ENCODE measurements at places on chromosomes 7 and 10. TPM values are rescaled to one million over a fixed set of nuclear protein-coding genes. Genes with fewer than 3 reads are reported as not detected.

DNA sequence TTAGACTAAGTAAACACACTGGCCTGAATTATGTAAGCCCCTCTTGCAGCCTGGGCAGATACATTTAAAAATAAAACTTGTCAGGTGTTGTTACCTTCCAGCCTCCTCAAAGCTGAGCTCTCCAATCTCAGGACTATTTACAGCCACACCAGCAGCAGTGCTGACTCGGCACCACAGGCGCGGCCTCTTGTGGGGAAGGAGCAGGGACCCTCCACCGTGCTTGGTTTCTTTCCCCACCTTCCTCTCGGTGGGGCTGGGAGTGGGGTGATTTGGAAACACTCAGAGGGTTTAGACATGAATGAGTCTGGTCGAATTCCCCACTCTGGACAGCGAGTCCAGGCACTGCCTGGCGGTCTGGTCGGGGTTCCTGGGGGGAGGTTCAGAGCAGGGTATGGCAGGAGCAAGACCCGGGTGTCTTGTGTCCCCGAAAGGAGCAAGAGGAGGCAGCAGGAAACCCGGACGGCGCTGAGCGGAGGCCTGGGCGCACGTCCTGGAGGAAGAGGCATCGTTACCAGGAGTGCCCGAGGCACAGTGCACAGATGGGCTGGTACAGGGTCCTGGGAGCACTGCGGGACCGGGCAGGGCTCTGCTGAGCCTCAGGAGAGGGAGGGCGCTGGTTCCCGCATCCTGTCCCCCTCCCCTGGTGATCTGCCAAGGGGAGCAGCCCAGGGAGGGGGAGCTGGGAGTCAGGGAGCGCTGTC, 29.2 kb upstream of the CFAP46 start:
- no peak for DNase-seq

Gene OR2A12
- not detected for polyA plus RNA-seq

DNA sequence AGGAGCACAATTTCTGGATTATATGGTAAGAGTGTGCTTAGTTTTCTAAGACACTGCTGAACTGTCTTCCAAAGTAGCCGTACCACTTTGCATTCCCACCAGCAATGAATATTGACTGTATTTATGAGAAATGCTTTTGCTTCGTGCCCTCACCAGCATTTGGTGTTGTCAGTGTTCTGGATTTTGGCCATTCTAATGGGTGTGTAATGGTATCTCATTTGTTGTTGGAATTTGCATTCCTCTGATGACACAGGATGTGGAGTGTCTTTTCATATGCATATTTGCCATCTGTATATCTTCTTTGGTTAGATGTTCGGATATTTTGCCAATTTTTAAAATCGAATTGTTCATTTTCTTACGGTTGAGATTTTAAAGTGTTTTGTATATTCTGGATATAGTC, 558.5 kb upstream of the FZD8 start:
- no peak for DNase-seq

DNA sequence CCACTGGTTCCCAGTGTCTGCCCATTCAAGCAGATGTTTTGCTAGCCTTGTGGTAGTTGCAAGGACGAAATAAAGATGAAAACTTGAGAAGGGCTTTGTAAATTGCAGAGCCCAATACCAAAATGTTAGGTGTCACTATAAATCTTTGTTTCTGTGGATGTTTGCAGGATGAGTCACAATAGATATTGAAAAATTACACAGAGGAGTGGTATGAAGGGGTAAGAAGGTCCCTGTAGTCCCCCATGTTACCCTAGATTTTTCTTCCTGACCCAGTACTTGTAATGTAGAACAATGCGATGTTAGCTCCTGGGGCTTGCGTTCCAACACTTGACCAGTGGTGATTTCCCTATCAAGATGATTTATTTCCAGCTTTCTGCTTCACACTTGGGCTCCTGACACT, 102.6 kb upstream of the LYZL1 start:
- DNase-seq = no peak

GRCh38 chr7:142548978-142549377, 200.3 kb upstream of the PRSS1 start:
- DNase-seq = no peak

Gene FEZF1
- not detected for polyA plus RNA-seq

Gene COL17A1
- 9.3 TPM for polyA plus RNA-seq

DNA sequence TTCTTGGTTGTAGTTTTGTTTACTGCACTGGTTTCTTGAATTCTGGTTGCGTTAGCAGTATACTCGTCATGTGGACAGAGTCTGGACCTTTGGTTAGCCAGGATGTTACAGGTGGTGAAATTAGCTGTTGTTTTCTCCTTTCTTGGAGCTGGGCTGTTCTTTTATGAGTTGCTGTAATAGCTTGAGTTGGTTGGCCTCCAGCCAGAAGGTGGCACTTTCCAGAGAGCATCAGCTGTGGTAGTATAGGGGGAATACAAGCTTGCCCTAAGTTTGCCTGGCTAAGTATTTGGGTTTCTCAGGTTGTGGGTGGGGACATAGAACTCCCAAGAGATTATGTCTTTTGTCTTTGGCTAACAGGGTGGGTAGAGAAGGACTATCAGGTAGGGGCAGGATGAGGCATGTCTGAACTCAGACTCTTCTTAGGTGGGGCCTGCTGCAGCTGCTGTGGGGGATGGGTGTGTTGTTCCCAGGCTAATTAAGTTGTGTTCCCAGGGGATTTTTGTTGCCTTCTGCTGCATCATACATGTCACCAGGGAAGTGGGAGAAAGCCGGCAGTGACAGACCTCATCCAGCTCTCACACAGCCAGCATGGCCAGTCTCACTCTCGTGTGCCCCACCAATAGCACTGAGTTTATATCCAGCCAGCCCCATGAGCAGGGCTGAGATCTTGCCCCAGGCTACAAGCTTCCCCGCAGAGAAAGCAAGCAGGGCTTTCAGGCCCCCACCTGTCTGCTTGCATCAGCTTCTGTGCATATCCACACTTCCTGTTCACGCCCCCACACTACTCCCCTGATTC, 246.7 kb upstream of the TPK1 start:
- DNase-seq = no peak

GRCh38 chr10:97543025-97543546, 29.5 kb upstream of the ANKRD2 start:
- no peak for DNase-seq

Gene IQUB
- 0.22 TPM for polyA plus RNA-seq

DNA sequence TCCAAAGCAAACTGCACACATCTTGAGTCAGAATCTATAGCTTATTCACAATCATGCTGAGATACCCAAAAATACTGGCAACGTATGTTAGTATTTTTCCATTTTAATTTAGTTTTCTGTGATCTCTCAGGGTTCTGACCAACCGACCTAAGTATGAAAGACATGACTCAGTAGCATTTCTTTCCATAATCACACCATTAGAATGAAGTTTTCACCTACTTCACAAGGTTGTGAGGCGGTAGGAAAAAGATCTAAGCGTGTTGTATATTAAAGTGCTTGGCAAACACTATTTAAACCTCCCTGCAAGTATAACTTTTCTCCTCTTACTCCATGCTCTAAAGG, 49.1 kb downstream of the PLCE1 start:
- DNase-seq = no peak

Gene NFKB2
- polyA plus RNA-seq = 30.8 TPM

- no peak for DNase-seq
Measured at GRCh38 chr10:86018735-86019058, 347.9 kb downstream of the GRID1 start.

GRCh38 chr7:101687791-101688182, 58.7 kb upstream of the MYL10 start:
- no peak for DNase-seq

DNA sequence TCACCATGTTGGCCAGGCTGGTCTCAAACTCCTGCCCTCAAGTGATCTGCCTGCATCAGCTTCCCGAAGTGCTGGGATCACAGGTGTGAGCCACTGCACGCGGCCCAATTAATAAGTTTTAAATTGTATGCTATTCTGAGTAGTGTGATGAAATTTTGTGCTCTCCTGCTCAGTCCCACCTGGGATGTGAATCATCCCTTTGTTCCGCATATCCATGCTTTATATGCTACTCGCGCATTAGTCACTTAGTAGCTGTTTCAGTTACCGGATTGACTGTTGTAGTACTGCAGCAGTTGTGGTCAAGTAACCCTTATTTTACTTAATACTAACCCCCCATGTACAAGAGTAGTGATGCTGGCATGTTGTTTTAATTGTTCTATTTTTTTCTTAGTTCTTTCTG, 47.3 kb upstream of the OIT3 start:
- no peak for DNase-seq

Gene LRWD1
- polyA plus RNA-seq = 17.5 TPM

DNA sequence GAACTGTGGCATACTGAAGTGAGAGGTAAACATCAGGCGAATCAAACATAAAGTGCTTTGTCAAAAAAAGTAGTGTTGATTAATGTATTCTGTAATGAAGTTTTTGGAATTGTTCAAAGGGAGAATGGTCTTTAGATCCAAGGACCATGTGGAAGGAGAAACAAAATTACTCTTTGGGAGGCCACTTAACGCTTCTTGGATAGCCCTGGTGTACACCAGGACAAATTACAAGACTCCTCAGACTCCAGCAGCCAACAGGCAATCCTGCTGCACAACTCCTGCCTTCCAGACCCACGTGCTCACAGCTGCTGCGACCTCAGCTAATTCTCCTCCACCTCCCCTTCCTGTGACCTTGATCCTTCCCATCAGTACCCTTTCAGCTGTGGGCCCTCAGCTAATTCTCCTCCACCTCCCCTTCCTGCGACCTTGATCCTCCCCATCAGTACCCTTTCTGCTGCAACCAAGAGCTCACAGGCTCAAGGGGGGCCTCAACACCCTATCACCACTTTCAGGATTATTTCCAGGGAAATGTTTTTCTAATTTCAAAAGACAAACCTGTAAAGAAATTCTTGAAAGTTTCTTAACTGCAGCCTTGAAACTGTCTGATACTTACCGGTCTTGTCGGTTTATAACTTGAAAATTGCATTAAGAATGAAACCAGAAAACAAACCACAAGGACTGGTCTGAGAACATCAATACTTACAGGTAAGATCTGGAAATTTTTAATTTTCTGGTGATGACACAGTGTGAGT, 29.7 kb upstream of the DDC start:
- no peak for DNase-seq

- DNase-seq = no peak
Measured at GRCh38 chr7:73350306-73351068, 22.5 kb downstream of the FKBP6 start.

- no peak for DNase-seq
Measured at GRCh38 chr10:49055221-49055849, 60.0 kb downstream of the VSTM4 start.

Gene LBX1
- polyA plus RNA-seq = not detected

Gene CYP3A7
- 0.06 TPM for polyA plus RNA-seq

- no peak for DNase-seq
Measured at GRCh38 chr10:117621795-117622420, 79.4 kb downstream of the EMX2 start.

- DNase-seq = no peak
Measured at GRCh38 chr7:24817339-24817738, 60.1 kb upstream of the GSDME start.

- DNase-seq = no peak
Measured at GRCh38 chr7:77540402-77540822, 3.3 kb downstream of the PTPN12 start.
